Effector CD4-positive, alpha-beta T cell (primary cell): ENCODE measurements at places on chromosomes 6 and 20.

DNA sequence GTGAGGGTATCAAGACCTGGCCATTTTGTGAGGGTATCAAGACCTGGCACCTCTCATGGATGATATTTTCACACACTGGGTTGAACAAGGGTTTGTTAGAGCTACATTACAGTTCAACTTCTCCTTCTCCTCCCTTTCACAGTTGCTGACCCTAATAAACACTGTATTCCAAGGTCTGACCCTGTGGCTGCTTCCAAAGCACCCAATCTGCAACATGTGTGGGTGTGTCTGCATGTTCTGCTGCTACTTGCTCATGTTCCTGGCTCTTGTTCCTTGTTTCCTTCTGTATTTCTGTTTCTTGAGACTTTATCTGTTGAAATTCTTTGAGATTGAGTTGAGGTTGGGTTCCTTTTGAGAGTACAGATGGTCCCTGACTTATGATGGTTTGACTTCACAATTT, 162.1 kb upstream of the GMDS start:
- DNase-seq, result no peak

DNA sequence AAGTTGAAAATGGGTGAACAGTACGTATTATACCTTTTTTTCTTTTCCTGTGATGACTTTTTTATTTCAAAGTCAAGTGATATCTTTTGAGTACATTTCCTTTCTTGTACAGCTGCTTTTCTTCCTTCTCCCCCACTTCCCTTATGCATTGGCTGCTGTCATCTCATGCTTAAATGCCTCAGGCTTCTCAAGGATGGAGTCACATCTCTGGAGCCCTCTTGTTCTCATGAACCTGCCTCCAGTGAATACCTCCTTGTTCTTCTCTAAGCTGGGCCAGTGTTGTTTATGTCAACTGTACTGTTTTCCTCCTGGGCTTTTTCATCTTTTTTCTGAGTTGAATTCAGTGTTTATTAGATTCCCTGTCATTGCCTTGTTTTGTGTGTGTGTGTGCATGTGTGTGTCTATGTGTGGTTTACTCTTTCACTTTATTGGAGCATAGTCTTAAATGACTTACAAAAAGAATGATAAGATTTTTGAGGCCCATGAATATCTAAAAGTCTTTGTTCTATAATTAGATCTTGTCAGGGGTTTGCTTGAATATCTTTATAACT, 23.6 kb downstream of the STXBP5 start:
- DNase-seq, result no peak

DNA sequence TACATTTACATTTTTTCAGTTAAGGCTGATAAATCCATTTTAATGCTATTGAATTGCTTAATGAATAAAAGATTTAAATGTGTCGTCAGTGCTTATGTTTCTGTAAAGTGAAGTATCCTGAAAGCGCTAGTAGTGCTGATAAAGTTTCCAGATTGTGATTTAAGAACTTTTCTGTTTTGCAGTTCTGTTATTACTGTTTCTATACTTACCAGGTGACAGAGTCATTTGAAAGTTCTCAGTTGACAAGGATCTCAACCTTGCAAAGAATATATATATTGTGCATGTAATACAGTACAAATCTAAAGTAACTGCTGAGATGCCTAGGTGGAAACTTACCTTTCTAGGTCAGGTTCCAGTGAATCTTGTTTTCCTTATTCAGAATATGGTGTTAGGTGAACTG, 201.8 kb downstream of the ARID1B start:
- DNase-seq, result no peak

GRCh38 chr6:6597682-6598081, 9.2 kb downstream of the LY86 start:
- no peak for DNase-seq

DNA sequence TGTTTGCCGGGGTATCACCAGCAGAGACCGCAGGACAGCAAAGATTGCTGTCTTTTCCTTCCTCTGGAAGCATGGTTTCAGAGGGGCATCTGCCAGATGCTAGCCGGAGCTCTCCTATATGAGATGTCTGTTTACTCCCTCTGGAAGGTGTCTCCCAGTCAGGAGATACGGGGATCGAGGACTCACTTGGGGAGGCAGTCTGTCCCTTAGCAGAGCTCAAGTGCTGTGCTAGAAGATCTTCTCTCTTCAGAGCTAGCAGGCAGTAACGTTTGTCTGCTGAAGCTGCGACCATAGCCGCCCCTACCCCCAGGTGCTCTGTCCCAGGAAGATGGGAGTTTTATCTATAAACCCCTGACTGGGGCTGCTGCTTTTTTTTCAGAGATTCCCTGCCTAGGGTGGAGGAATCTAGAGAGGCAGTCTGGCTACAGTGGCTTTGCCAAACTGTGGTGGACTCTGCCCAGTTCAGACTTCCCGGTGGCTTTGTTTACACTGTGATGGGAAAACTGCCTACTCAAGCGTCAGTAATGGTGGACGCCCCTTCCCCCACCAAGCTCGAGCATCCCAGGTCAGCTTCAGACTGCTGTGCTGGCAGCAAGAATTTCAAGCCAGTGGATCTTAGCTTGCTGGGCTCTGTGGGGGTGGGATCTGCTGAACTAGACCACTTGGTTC, 133.0 kb upstream of the FLRT3 start:
- no peak for DNase-seq

- peak; percentile 65 for DNase-seq
Observed at GRCh38 chr6:107716688-107717089, 107.4 kb downstream of the SCML4 start.

GRCh38 chr6:38264605-38265004, 375.1 kb downstream of the BTBD9 start:
- no peak for DNase-seq

GRCh38 chr20:43444107-43444506, 13.6 kb upstream of the SRSF6 start:
- DNase-seq, result no peak

GRCh38 chr6:144588697-144589325, 303.7 kb downstream of the UTRN start:
- no peak for DNase-seq

DNA sequence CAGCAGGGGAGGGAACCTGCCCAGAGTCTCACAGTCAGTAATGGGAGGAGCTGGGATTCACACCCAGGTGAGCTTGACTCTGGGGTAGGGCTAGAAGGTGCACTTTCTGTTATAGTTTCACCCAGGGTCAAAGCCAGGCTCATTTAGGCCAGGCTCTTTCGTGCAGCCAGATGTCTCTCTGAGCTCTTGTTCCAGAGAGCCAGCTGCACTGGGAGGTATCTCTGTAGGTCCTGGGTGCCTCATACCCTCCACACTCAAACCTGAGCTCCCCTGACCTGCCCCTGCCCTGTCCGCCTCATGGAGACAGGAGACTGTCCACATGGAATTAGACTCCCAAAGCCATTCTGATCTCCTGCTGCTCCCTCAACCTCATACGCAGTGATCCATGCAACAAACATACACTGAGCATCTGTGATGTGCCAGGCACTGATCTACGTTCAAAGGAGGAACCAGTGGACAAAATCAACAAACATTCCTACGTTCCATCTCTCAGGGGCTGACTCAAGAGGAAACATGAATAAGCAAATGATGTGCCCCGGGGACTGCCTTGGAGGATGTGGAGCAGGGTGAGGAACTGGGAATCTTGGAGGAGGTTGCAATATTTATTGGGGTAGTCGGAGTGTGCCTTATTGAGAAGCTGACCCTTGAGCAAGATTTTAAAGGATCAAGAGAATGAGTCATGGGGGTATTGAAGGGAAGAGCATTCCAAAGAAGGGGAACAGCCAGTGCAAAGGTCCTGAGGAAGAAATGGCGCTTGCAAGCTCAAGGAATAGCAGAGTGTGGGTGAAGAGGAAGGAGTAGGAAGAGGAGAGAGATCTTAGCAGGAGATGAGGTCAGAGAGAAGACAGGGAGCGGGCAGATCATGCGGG, 71.3 kb upstream of the TOX2 start:
- DNase-seq, result no peak

DNA sequence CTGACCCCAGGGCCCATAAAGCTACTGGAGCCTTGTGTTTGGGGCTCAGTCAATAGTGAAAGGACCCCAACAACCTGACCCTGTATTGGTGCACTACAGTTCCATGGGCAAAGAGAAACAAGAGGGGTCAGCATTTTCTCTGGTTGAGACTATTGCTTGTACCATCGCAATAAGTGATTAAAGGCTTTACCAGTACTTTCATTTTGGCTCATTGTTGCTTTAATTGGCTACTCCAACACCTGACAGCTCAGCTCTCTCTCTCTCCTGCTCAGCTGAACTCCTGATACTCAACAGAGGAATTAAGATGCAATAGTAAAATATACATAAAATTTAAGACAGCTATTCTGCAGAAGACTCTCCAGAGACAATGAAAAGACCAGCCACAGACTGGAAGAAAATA, 17.8 kb downstream of the CD93 start:
- no peak for DNase-seq

- DNase-seq, result no peak
Observed at GRCh38 chr6:54206510-54206909, 95.3 kb downstream of the MLIP start.

DNA sequence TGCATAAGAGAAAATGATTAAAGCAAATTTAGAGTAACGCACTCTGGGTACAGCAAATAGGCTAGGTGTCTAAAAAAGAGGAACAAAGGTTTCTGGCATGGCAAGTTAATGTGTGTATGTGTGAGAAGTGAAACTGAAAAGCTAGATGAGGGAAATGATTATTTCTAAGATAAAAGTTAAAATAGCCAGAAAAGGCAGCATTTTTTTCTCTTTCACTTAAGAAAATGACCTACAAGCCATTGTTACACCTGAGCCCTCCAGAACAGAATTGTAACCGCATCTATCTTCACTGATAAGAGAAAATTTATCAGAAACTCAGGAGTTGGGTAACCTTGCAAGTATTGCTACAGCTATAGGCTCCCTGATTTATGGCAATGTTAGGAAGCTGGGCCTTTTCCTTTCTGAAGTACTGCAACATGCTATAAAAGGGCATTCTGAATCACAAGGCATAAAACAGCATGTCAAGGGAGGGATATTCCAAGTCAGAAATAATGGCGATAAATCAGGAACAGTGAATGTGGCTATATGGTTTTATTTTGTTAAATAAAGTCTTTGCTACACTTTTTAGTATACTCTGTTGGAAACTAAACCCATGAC, 395.3 kb downstream of the TBC1D32 start:
- no peak for DNase-seq

GRCh38 chr6:11921751-11922150, 90.4 kb upstream of the HIVEP1 start:
- DNase-seq, result no peak

DNA sequence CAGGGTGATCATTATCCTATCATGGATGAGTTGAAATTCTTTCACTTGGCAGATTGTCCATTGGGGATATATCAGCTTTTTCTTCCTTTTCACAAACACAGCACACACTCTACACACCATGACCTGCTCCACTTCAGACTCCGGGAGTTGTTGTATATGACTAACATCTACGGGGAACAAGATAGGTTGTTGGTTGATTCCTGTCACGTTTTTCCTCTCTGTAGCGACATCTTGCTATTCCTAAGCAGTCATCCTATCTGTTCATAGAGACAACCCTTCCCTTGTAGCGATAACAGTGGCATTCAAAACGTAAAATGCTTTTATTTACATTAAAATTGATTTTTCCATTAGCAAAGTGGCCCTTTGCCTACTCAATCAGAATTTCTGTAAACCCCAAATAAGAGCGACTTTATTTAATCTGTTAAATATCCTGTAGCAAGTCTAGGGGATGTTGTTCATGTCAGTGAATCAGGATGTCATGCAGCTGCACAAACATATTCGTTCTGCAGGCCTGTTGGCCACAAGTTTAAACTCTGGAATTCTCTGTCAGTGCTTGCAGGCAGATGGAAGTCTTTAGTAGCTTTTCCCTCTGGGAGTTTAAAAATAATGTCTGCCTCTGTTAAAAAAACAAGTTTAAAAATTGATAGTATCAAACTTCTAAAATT, 23.1 kb downstream of the PHACTR2 start:
- DNase-seq, result no peak

DNA sequence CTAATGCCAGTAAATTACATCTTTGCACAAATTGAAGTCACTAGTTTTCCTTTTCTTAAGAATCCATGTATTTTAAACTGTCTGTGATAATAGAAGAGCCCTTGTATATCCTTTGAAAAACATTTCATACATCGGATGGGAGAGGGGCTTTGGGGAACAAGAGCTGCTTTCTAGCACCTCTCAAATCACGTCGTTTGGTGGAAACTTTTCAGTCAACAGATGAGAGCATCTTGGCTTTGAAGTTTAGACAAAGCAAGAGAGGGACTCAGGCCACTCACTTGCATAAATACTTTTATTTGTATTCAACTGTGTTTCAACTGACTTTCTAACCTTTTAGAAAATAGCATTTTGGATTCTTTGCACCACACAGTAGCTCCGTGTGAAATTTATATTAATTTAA, 502.3 kb upstream of the IMPG1 start:
- no peak for DNase-seq

GRCh38 chr6:56359201-56359899, 112.0 kb upstream of the COL21A1 start:
- peak; percentile 38 for DNase-seq

DNA sequence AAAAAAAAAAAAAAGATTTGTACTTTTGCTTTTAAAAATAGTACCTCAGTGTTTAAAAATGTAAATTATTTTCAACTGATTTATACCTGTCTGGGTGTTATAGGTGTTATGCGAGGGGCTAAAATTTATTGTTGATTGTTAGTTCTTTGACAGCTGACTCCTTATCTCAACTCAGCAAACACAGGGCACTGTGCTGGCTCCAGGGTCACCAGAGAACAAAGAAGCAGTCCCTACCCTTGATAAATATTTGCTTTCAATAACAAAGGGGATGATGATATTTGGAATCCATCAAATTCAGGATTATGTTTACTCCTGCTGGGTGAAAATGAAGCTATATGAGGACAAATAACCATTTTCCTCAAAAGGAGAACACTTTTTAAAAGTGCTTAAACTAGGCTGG, 34.2 kb upstream of the KAT14 start:
- DNase-seq, result no peak

GRCh38 chr20:55053389-55053788, 578.0 kb downstream of the DOK5 start:
- no peak for DNase-seq

GRCh38 chr6:68729377-68729903, 94.4 kb downstream of the ADGRB3 start:
- DNase-seq, result no peak

- DNase-seq, result no peak
Observed at GRCh38 chr20:49395183-49395582, 87.3 kb downstream of the KCNB1 start.

GRCh38 chr6:14388371-14388770, 270.8 kb downstream of the CD83 start:
- DNase-seq, result no peak

DNA sequence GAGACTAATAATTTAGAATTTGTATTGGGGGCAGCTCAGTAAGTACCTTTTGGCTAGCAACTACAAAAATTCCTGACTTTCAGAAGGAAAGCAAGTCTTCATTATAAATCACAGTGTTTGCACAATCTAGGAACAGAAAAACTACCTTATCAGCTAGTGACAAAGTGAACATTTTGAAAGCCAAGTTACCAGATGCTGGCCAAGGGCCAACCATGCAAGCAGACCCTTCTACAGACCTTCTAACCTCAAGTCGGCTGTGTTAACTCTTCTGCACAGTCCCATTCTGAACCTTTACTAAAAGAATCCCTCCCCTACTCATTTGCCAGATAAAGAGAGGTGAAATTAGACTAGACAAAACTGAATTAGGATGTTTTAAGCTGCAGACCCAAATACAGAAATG, 341.9 kb downstream of the COL12A1 start:
- DNase-seq, result no peak
